ENCODE measurements at places on chromosomes 6 and 20.
A peak's percentile ranks its signal among the peaks of the same experiment; 100 is the strongest.

GRCh38 chr6:396126-396520 is 4.6 kb downstream of the IRF4 start:
- no peak for DNase-seq

GRCh38 chr6:158191032-158191431 is 22.9 kb downstream of the GTF2H5 start:
- no peak for DNase-seq

- no peak for DNase-seq
These were observed 21.0 kb downstream of the OGFRL1 start for GRCh38 chr6:71309656-71310055.

DNA sequence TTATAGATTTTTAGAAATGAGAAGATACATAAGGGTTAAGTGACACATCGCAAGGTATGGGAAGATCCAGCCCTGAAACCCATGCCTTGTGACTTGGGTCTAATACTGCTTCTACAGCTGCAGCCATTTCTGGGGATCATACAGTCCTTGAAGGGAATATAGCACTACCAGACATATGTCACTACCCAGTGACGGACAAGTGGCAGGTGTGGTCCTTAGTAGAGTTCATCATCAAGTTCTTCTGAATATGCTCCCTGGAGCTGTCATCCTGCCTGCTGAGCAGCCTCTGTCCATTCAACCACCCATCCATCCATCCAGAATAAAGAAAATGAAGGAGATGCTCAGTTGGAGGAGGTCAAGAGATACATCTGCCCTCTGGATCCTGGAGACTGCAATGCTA is 118.6 kb upstream of the ASF1A start:
- DNase-seq: no peak

DNA sequence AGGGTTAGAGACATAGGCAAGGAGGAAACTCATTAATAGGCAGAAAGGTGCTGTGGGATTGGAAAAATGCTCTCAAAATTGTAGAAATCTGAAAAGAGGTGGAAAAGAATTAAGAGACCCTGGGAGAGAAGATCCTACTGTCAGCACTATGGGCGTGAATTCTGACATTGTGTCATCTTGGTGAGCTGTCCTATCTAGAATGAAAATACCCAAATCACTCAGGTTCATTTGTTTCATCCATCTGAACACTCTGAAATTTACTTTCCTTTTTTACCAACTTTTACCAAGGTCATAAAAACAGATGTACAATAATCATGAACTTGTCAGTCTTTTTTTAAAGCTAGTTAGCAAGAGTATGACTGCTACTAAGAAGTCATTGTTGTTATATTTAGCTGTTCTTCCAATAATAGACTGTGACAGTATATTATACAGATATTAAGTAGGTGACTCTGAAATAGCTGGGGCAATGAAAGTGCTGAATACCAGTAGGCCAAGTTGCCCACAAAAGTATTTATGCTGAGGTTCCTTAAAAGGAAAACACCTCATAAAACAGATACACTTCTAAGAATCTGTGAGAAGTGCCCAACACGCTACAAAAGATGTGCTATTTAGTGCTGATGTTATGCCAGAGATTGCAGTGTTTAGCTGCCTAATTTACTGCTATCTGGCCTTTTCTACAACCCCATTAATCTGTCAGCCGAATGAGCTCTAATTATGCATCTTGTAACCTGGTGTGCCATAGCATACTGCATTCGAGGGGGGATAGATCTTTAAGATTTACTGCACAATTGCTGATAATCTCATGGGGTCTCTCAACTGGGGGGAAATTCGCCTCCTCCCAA is 217.5 kb upstream of the SUPT3H start:
- DNase-seq: no peak

- no peak for DNase-seq
These were observed 5.4 kb downstream of the CCN5 start for GRCh38 chr20:44720621-44720996.

GRCh38 chr6:143959927-143960326 is 48.1 kb downstream of the PLAGL1 start:
- no peak for DNase-seq

GRCh38 chr6:36230371-36230770 is 33.8 kb downstream of the BRPF3 start:
- DNase-seq: no peak

DNA sequence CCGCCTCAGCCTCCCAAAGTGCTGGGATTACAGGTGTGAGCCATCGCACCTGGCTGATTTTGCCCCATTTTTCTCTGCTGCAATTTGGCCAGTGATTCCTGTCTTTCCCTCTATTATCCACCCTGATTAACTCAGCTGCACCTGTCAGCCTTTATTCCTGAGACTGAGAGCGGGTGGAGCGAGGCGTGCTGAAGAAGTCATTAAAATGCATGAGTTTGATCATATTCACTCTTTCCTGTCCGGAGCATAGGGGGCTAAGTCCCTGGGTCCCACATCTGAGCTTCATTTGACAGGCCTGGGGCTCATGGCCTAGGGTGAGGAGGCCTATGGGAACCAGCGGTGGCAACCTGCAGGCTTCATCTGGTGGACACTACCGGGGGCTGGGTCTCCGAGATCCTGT is 25.7 kb upstream of the CTNNBL1 start:
- DNase-seq: no peak

DNA sequence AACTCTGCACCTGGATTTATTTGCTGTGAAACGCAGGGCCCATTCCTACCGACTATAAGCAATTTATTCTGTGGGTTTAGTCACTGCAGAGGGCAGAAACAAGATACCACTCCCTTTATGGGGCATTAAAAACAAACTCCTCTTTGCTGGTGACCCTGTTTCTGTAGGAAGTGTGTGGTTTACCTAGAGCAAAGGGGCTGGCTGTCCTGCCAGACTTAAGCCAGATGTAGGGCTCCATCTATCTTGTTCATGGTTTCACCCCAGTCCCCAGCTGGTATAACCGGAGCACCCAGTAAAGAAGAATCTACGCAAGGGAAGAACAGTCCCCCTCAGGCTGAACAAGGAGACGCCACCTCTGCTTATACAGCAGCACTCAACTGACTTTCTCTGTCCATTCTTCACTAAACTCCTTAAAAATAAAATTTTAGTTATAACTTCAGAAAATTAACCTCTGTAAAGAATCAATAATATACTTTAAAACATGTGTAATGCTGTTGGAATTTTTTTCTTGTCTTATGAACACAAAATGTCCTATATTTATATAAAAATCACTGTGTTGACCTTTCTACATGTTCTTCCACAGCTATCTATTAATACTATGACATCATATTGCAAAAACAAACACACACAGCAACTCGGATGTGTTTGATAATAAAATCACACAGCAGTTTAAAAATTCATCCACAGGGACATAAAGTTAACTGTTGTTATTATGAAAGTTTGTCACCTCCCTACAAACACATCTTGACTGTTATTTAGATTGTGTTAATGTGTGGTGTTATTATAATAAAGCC is 126.1 kb upstream of the RPS6KA2 start:
- DNase-seq: no peak

GRCh38 chr6:12333128-12333527 is 43.0 kb downstream of the EDN1 start:
- no peak for DNase-seq

DNA sequence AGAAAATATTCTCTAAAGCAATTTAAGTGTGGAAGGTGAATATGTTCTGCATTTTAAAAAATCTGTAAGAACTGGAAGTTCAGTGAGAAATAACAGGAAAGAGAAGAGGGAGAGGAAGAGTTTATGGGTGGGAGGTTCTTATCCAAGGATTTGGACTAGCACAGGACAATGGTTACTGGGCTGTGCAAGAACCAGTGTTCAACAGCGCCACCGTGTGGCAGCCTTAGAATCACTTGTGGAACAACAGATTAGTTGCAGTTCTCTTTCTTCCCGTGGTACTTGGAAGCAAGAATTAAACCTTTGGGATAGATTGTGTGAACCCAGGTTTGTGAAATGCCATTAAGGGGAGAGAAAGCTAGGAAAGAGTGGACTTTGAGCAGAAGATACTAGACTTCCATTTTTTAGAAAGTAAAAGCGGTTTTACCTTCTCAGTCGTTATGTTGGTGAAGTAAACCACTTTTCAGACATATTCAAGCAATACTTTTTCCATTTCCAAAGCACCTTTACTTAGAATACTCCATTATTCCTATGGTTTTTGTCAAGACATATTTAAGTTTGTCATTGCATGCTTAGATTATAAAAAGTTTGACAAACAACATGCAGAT is 436.7 kb downstream of the RNF144B start:
- DNase-seq: no peak

- DNase-seq: no peak
These were observed 1026.6 kb downstream of the EYS start for GRCh38 chr6:64680446-64680845.

GRCh38 chr6:52538901-52539354 is 37.9 kb downstream of the TRAM2 start:
- no peak for DNase-seq

DNA sequence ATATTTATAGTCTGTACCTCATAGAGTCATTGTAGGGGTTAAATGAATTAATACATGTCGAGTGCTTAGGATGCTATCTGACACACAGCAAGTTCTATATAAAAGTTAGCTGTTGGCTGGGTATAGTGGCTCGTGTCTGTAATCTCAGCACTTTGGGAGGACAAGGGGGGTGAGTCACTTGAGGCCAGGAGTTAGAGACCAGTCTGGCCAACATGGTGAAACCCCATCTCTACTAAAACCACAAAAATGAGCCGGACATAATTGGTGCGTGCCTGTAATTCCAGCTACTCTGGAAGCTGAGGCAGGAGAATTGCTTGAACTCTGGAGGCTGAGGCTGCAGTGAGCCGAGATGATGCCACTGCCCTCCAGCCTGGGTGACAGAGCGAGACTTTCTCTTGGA is 222.9 kb downstream of the UBE3D start:
- DNase-seq: no peak

GRCh38 chr20:57735831-57736737 is 26.3 kb upstream of the PMEPA1 start:
- no peak for DNase-seq

DNA sequence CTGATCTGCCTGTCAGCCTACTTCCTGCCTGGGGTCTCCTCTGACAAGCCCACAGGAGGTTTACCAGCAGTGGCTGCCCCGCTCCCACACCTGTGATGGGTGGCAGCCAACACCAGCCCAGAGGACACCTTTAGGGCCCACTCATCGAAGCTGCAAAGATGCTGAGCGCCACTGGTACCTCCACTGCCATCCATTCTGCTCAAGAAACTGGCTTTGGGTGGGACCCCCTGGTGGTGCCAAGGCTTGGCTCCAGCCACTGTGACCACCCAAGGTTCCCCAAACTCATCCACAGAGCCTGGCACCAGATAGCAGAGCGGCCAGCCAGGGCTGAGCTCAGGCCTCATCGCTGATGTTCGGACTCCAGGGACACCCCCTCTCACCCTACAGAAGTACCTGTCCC is 42.5 kb downstream of the PREX1 start:
- DNase-seq: no peak

DNA sequence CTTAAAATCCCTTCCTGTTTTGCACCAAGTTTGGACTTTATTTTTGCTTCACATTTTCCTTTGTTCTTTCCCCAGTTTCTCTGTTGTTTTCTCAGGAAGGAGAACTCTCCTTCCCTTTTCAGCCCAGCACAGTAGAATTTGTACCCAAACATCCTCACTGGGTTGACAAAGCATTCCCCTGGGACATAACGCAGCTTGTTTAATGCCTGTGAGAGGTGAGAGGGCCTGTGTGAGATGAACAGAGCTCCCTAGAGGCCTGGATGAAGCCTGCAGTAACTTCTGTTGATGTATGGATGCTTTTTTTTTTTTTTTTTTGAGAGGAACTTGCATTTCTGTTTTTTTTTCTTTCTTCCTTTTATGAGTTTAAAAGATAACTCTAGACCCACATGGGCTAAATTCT is 104.9 kb upstream of the SLC22A23 start:
- DNase-seq: no peak

DNA sequence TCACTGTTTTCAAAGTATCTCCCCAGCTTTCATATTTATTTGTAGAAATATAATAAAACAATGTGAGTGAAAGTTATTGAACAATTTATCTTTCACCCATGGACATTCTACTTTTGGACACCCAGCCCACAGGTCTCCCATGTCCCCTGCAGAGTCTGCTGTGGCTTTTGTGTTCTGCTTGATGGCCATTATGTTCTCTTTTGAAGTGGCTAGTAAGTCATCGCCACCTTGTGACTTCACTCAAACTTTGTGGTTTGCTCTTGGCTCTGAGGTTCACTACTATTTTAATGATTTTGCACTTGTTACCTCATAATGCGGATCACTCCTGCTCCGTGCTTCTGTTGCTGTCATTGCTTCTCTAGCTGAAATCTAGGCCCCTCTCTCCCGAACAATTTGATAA is 10.2 kb upstream of the DEFB113 start:
- DNase-seq: no peak

DNA sequence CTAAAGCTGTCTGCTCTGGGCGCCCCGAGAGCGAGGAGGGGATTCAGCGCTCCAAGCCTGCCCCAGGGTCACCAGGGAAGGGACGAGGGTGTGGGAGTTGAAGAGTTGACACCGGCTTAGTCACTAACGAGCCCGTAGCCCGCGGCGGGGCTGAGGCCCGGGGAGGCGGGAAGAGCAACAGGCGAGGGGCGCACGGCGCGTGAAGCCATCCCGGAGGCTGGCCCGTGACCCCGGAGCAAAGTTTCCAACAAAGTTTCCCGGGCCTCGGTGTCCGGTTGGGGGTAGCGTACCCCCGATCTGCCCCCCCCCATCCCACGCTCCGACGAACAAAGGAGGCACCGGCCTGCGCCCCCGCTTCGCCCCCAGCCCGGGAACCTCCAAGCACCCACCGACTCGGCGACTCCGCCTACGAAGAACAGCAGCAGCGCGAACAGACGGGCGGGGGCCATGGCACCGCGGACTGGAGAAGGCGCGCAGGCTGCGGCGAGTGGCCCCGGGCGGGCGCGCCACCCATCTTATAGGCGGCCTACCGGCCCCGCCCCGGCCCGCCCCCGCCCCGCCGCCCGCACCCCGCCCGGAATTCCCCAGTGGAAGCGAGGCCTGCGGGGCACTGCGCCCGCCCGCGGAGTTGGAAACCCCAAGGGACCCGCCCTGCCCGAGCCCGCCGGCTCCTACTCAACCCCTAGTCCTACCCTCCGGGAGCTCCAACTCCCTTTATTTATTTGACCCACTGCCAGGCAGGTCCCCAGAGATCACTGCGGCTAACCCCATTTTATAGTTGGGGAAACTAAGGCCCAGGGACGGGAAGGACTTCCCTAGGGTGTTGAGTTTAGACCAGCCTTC is at the start of gene SDC4:
Gene SDC4, minus strand, starts transcription at position 489 of the 843 bp plus-strand sequence. Its CDS starts 40 bp downstream, at position 449.
- DNase-seq: peak; percentile 52

DNA sequence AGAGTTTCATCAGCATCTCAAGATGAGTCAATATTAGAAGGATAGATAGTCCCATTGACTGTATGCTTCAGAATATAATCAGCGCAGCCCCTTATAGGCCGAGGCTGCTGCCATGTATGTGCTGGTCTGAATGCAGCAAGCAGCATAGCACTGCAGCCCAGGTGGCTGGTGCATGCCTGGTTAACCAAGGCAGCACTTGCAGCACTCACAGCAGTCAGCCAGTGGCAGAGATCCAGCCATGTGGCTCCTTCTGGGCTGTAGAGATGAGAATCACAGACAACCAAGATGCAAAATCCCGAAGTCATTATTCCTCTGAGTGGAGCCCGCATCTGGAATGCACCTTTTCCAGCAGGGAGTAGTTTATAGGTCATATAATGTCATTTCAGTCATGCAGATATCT is 251.9 kb downstream of the UST start:
- DNase-seq: no peak

- no peak for DNase-seq
These were observed 8.6 kb downstream of the GPX5 start for GRCh38 chr6:28534306-28534705.

Data from tibial nerve (tissue), 4 donors.